ENCODE measurements at places on chromosomes 5 and 9.

GRCh38 chr5:98791898-98792580 is 18.6 kb downstream of the RGMB start:
- DNase-seq, result no peak

- peak; percentile 20 for DNase-seq
These were observed 269.5 kb downstream of the GABRB2 start for GRCh38 chr5:161277011-161277410.

DNA sequence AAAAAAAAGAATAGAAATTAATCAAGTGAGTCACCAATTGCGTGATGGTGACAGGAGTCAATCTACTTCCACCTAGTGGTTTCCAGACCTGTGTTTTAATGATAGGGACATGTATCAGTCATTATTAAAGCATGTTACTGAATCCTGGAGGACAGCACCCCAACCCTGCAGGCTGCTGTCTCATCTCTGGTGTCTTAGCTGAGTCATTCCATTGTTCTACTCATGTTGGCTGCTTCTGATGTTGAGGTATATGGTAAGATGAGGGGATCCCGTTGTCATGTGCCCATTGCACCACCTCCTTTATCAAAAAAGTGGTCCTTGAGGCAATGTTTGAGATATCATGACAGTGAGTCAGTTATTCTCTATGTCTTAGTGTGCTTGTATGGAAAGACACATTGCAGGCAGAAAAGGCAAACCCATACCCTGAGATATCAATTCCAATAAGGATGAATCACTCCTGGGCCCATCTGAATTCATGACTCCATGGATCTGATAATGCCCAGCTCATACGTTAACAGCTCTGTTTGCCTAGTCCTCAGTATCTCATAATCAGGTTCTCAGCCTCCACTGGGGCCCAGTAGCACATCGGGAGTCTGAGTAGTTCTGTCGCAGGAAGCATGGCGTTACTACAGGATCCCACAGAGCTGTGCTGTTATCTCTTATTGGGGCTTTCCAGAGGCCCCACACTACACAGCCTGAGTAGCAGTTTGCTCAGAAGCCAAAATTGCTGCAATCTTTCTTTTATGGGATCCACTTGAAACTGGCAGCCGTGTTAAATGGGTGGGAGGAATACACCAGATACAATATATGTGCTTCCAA is 31.2 kb downstream of the HMGCS1 start:
- no peak for DNase-seq

DNA sequence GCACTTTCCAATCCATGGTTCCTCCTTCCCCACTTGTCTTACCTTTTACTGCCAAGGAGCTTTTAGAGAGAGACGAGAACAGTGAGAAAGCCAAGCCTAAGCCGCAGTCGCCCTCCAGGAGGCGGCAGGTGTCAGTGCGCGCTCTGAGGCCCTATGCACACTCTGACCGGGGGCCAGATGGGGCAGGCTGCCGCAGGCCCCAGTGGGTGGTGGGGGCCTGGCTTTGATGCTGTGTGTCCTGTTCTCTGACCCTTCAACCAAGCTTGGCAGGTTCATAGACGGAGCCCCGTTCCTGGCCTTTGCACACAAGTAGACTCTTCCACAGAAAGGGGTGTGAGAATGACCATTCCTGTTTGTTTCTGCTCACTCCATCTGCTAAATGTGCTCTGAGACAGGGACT is 77.3 kb downstream of the WNK2 start:
- no peak for DNase-seq

- peak; percentile 16 for DNase-seq
These were observed 112.1 kb downstream of the NUDT12 start for GRCh38 chr5:103450333-103451061.

- no peak for DNase-seq
These were observed 142.7 kb downstream of the PAX5 start for GRCh38 chr9:36891341-36891811.

DNA sequence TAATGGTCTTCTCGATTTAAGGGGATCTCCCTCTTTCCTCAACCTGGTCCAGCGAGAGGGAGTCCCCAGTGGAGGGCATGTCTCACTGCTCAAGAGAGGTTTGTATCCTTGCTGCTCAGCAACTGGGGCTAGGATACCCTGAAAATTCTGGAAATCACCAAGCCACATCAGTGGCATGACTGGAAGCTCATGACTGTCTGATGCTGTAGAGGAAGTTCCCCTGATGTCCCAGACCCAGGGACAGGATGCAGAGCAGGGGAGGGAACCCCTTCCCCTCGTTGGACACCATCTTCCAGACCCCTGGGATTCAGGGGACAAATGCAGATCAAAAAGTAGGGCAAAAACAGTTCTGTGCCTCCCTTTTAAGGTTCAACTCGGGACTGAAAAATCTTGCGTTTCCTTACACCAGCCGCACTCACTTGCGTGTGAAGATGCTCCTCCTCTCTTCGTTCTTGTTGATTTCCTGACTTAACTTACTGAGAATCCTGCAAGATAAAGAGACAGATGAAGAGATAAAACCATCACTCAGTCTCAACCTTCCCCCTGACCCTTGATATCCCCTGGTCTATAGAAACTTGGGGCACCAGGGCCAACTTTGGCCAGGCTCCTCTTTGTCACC is 22.1 kb downstream of the LCP2 start:
- DNase-seq, result no peak

- DNase-seq, result no peak
These were observed 190.7 kb downstream of the KCTD16 start for GRCh38 chr5:144361406-144361805.

DNA sequence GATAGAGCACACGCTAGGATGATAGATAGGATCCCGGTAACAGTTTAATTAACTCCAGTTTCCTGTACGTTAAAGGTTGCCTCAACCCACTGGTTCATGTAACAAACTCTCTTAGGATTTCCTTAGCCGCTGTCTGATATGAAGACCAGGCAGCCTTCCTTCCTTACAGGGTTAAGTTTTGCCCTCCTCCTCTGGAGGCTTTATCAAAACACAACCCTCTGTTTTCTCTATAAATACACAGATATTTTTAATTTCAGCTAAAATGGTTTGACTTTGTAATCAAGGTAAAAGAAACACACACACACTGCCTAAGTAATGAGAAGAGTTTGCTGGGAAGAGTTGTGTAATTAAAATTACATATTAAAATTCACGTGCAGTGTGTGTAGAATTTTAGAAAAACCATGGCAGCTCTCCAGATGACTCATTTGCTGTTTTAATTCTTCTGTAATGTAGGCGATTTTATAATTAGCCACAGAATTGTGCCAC is 369.8 kb downstream of the CSNK1G3 start:
- DNase-seq, result no peak

DNA sequence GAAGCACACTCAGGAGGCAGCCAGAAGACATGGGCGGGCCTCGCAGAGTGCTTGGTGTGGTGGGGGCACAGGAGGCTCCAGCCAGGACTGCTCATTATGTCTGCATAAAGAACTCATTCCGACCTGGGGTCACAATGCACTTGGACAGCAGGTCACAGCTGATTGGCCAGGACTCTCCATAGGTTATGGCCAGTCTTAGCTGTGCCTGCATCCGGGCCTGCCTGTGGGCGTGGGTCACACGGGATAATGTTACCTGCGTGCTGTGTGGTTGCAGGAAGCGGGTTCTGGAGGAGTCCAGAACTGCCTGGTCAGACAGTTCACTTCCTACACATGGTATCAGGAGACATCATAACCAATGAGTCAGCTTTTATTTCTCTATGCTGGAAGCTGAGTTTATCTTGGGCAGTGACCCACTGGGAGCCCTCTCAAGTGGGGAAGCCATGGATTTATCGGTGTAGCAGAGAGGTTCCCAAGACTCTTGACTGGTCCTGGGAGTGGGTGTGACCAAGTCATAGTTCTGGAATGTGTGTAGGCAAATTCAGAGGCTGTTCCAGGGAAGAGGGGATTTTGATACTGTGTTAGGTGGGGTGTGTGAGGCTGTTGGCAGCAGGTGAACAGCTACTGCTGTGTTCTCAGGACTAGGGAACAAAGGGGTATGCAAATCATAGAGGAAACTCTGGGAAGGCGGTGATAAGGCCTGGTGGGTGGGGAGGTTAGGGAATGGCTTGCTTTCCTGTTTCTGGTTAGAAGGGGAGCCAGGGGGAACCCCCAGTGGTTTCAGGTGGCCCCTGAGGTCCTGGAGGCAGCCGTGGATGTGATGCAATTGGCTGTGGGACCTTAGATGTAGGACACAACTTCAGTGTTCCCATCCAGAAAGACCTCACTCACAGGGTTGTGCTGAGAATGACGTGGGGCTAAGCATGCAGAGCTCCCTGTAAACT is 51.3 kb downstream of the ARHGEF37 start:
- no peak for DNase-seq

DNA sequence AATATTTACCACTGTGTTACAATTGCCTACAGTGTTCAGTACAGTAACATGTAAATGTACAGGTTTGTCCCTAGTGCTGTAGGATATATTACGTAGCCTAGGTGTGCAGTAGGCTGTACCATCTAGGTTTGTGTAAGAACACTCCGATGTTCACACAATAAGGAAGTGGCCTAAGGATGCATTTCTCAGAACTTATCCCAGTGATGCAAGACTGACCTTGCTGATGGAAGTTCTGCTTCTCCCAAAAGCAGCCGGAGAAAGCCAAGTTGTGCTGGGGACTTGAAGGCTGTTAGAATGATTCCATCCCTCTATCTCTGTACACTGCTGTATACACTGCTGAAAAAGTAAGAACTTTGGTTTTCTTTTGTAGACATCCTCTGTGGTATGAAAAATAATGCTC is 21.6 kb downstream of the NEUROG1 start:
- no peak for DNase-seq

DNA sequence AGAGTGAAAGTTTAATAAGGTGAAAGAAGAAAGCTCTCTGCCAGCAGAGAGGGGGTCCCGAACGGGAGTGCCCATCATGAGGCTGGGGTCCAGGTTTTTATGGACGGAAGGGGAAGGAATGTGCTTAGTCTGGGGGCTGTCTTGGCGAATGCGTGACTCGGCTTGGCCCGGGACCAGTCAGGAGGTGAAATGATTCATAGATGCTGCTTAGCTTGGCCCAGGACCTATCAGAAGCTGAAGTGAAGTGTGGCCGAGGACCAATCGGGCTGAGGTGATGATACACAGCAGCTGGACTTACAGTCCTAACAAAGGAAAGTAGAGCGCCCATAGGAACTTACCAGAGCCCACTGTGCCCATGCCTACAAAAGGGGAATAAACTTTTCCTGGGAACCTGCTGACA is 3.9 kb upstream of the FKTN start:
- no peak for DNase-seq

- no peak for DNase-seq
These were observed 27.4 kb upstream of the ADRA1B start for GRCh38 chr5:159888860-159889259.

GRCh38 chr5:131323378-131323777 is 59.5 kb downstream of the CDC42SE2 start:
- DNase-seq, result no peak

GRCh38 chr5:65034813-65035209 is 266.1 kb downstream of the CWC27 start:
- no peak for DNase-seq
